ENCODE measurements at places on chromosomes 4 and X.

DNA sequence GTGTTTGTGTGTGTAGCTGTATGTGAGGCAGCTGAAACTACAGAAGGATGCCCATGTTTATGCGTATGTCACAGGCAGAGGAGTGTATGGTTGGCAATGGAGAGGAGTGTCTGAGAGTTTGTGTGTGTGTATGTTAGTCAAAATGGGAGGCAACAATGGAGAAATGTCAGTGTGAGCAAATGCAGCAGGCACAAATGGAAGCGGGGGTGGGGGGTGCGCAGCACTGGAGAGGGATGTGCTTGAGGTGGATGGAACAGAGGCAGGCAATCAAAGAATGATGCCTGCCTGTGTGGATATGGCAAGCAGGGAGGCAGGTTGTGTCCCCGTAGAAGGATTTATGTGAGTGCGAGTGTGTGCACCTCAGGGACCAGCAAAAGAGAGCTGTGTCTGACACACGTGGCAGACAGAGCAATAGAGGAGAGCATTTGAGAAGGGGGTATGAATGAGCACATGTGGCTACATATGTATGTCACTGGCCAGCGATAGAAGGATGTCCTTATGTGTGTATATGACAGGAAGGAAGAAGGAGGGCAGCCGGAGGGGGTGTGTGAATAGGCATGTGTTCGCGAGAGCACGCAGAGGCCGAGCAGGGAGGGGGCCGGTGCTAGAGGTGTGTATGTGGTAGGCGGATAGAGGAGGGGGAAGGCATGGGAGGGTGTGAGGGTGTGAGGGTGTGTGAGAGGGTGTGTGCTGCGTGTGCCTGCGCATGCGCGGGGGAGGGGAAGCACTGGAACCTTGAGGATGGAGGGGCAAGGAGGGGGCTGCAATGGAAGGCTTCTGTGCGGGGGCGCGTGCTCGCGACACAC lies 1.1 kb downstream of the PJA1 start:
- DNase-seq = peak; percentile 10

DNA sequence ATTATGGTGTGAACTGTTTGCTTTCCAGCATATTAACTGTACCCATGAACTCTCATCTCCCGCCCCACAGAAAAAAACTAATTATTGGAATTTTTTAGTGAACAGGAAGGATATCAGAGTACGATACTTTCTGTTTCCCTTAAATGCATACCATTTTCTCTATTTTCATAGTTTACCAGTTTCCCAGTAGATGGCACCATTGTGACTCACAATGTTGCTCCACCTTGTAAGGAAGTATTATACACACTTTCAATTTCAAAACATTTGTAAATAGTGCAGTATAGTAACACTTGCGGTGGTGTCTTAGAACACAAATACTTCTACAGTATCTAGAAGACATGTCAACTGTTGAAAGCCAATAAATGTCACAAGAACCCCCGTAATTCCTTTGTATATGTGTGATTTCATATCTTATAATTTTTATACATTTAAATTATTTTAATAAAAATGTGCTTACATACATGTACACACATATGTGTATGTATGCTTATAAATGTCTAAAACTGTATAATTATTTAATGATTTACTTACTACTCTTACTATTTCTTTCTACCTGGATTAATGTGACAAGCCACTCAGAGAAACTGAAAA lies 167.3 kb downstream of the SLIT2 start:
- DNase-seq = peak; percentile 86

DNA sequence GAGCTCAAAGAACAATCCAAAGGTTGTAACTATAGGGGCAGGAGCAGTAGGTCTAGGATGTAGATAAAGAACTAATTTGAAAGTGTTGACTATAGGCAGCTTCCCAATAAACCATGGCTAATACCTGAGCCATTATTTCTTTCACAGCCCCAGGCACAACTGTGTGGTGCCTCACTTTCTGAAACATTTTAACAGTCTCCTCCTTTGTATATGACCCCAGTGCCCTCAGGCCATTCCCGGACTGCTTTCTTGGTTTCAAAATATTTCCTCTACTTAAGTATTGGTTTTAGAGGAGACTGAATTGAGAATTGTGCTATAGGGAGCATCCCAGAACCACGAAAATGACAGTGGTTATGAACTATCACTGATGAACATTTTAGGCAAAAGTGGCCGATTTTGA lies 728.7 kb downstream of the IL1RAPL1 start:
- DNase-seq = no peak

DNA sequence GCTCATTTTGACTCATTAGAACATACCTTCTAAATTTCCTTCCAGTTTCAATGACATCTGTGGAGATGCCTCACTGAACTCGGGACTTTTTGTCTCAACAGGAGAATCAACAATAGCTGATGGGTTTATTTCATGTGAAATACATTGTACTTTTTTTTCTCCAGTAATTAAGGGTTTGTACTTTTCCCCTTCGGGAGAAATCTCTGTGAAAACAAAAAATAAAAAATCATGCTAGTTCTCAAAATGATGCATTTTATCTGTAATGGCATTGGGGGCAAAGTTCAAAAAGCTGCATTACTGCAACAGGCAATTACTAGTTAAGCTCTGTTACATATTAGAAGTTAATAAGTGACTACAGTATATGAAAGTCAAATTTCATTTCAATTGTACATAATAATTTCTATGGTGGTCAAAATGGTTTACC lies 167.3 kb upstream of the SH3RF1 start:
- DNase-seq = no peak

DNA sequence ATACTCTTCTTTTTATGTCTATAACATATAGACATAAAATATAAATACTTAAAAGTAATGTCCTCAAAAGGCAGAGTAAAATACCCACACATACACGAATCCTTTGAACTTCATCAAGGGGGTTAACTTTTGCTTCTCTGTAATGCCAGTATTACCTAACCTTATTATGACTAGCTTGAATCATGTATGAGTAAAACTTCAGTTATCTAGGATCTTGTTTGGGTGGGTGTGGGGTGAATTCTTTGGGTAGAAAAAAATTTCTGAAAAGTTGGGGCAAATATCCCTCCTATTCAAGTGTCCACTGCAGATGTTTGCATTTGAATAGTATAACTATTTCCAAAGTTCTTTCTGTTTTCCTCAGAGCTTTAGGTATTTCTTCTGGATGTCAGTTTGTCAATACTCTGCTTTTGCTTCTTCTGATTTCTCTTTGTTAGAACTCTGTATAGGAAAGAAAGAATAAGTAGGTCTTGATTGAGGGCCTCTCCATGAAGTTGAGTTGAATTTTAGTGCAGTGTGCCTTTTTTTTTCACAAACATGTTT lies 173.8 kb downstream of the ADGRL3 start:
- DNase-seq = peak; percentile 82

GRCh38 chrX:112678831-112679230 lies 907 bp downstream of the LHFPL1 start:
- no peak for DNase-seq

DNA sequence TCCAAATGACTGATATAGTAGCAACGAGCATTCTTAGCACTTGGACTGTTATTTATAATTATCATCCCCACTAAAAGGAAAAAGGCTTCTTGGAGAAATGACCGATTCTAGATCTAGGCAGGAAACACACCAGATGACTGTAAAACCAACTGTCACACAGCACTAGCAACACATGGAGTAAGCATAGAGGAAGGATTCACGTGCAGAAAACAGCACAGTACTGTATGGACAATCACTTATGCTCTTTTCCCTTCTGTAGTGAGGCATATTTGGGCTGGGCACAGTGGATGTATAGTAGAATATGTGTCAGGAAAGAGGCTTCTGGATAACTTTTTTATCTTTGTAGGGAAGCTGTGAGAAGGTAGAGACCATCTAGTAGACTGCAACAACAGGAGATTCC lies 6.0 kb upstream of the COPS4 start:
- no peak for DNase-seq

GRCh38 chrX:48595929-48596328 lies 1.4 kb upstream of the WDR13 start:
- DNase-seq = no peak

DNA sequence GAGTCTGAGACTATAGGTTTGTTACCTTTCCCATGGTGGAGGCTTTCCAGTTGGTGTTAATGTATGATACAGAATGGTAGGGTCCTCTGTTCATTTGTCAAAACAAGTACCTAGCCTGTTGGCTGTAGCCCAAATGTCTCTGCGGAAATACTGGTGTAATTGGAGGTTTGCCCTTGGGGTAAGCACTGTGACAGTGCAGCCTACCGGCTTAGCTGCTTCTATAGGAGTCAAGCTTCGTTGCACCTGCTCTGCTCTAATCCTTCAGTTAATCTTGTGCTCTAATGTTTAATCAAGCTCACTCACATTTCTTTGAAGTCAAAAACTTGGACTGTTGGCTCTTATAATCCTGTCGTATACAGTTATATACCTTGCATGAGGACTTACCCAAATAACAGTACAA lies 203.4 kb downstream of the CCNG2 start:
- no peak for DNase-seq
